NCI-H1417 (cell line): ENCODE measurements at places on chromosomes 16 and 17.
A peak's percentile ranks its signal among the peaks of the same experiment; 100 is the strongest.

DNA sequence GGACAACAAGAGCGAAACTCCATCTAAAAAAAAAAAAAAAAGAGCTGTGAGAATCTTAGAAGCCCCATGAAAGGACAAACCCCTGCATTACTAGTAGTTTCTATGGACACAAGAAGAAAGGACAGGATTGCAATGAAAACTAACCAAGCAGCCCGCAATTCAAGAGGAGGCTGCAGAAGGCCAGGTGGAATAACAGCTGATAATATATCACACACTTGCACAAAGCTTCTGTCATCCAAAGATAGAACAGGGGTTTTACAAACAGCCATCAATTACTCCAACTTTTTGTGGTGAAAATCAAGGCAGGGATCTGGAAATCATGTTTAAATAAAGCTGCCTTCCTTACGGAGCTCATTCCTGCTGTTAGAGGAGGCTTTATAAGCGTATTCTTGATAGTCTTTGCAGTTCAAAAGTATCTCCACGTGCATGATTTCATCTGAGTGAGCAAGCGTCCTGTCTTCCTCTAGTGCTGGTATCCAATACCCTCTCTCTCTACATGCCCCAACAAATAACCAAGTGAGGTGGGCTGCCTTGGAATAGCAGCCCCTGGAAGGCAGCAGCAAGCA, 23.1 kb upstream of the TMEM94 start:
- no peak for DNase-seq

DNA sequence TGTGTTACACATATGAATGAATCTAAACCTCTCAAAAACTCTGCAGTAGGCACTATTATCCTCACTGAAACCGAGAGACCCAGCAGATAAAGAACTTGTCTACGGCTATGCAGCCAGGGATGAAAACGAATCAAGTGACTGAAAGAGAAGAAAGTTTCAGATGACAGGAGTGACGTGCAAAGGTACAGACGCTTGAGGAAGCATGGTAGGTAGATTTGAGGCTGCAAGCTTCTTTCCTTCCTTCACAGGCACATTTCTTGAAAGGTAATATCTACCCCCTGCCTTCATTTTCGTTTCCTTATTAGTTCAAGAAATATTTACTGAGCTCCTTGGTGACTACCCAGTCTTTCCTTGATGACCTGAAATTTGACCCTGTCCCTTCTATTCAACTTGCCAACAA, 211.5 kb upstream of the AXIN2 start:
- DNase-seq: no peak

- DNase-seq: no peak
Observed at GRCh38 chr17:51407576-51407975, 147.2 kb downstream of the UTP18 start.

- no peak for DNase-seq
Observed at GRCh38 chr17:28956861-28957260, 5.5 kb upstream of the PHF12 start.

GRCh38 chr16:2895813-2896212, 12.8 kb downstream of the FLYWCH2 start:
- no peak for DNase-seq

- no peak for DNase-seq
Observed at GRCh38 chr17:42880776-42881310, 19.8 kb upstream of the G6PC1 start.

DNA sequence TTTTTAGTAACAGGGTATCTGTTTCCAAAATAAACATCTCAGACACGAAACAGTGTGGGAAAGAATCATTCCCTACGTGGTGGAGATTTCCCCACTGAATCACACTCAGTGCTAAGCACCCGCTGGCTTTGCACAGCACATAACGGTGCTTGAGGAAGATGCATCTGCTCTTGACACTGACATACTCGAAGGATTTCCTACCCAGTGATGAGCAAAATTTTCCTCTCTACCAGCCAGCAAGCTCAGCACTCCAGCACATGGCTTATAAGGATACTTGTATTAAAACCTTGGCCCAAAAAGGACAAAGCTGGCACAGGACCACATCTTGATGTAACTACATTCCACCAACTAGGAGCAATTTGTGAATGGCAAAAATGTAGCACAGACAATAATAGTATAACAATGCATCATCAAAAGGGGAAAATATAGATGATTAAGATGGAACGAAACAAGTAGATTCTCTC, 59.0 kb downstream of the ANKFY1 start:
- no peak for DNase-seq

DNA sequence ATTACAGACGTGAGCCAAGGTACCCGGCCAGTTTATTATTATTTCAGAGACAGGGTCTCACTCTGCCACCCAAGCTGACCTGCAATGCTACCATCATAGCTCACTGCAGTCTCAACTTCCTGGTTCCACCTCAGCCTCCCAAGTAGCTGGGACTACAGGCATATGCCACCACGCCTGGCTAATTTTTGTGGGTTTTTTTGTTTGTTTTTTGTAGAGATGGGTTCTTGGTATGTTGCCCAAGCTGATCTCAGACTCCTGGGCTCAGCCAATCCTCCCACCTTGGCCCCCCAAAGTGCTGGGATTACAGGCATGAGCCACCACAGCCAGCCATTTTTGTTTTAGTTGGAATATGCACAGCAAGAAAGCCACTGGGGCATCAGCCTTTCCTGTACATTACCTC, 115.7 kb downstream of the MRM1 start:
- no peak for DNase-seq

DNA sequence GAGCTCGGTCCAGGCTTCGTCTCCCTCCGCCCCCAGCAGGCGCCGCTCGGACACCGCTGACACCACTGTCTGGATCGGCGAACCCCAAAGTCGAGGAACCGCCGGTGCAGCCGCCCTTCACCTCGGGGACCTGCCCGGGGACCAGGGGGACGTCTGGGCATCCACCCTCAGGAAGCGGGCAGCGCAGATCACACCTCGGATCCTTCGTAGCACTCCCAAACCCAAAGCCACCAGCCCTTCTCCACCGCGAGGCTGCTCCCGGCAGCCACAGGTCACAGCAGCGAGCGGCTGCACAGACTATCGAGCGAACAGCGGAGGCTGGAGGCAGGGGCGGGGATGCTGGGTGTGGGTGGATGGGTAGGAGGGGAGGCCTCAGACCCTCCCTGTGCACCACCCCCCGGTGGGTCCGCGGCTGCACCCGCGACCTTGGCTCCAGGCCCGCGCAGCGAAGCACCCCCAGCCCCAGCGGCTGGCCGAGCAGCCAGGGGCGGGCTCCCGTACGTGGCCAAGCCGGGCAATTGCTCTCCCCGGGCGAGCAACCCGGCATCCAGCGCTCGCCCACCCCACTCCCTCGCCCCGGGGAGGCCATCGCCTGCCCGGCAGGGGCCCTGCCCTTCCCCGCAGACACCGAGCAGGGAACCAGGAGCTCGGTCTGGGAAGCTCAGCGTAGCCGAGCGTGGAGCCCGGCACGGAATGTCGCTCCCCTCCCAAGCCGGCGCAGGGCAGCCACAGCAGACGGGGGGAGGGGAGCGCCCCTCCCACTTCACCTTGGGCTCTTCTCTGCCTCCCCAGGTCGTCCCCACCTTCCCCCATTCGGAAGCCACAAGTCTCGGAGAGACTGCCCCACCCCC, 1.0 kb downstream of the SDK2 start:
- peak; percentile 89 for DNase-seq

- DNase-seq: peak; percentile 24
Observed at GRCh38 chr17:4980644-4981216, 6.7 kb downstream of the CAMTA2 start.

DNA sequence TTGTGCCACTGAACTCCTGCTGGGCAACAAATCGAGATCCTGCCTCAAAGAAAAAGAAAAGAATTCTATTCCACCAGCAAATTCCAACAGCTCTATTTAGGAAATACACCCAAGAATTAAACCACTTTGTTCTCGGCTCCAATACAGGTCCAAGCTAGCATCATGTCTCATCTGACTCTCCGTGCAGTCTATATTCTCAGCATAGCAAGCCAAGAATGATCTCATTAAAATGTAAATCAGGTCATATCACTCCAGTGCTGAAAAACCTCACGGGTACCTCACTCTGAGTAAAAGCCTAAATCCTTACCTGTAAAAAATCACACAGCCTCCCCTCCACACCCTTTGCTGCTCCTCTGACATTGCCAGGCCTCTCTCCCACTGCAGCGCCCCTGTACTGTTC, 23.9 kb downstream of the UBE2G1 start:
- no peak for DNase-seq

GRCh38 chr17:76497699-76497978, 3.6 kb downstream of the RHBDF2 start:
- no peak for DNase-seq

GRCh38 chr17:73096211-73096610, 3.7 kb upstream of the SLC39A11 start:
- DNase-seq: no peak

DNA sequence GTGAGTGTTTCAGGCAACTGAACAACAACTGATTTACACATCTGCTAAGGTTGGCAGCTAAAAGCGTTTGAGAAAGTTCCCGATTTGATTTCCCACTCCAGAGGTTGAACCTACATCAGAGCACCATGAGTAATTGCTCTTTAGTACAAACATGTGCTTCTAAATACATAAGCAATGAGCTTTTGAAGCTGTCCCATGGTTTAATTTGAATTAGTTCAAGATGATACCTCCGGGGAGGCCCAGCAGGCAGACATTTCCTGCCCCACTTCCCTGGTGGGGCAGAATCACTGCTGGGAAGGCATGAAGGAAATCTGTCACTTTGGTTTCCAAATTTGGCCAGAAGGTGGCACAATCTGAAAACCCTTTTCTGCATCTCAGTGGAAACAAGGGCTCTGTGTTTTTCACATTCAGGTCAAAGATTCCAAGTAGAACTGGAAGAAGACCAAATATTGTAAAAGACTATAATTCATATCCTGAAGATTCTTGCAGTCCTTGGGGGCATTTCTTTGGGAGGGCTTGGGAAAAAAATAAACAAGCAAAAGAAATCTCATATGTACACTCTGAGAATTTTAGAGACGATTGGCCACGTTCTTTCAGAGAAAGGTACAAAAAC, 176.2 kb upstream of the FAM20A start:
- peak; percentile 81 for DNase-seq

- no peak for DNase-seq
Observed at GRCh38 chr16:68475071-68475470, 26.8 kb upstream of the SMPD3 start.

DNA sequence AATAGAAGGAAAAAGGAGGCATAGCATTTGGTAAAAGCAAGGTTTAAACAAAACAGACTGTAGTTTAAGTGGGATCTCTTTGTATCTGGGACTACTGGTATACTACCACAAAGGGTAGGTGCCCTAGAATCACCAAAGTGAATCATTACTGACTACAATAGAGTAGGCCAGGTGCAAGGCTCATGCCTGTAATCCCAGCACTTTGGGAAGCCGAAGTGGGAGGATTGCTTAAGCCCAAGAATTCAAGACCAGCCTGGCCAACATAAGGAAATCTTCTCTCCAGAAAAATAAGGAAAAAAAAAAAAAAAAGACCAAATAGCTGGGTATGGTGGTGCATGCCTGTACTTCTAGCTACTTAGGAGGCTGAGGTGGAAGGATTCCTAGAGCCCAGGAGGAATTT, 60.8 kb upstream of the CORO6 start:
- no peak for DNase-seq

- no peak for DNase-seq
Observed at GRCh38 chr16:4323071-4323844, 7.4 kb downstream of the GLIS2 start.

DNA sequence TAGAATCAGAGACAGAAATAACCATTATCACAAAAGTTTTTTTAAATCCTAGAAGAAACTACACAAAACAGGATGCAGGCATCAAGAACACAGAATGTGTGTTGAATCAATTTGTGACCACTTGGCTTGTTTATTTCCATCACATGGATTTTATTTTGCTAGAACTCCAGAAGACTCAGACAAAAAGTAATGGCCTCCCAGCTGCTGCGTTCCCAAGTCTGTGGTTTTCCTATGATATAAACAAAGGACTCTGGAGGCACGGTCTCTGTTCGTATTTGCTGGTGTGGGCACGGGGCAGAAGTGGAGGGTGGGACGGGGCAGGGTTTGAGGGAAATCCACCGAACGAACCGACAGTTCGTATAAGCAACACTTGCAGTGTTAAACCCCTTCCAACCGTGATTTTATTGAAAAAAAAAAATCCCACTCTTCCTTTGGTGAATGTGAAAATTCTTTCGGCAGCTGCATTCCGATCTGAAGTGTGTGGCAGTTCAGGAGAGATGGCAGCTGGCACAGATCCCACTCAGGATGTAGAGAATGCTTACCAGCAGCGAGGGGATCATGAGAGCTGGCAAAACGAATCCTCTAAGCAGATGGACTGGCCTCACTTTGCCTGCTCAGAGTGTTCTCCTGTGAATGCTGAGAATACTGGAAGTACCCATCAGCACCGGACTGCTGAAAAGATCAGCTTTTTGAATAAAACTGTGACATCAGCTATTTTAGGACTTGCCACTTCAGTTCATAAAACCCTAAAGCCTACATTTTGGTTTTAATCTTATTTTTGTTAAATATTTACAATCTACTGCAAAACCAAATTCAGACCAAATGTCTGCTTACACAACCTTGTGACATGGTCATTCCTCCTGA, 165.2 kb downstream of the VPS53 start:
- no peak for DNase-seq

DNA sequence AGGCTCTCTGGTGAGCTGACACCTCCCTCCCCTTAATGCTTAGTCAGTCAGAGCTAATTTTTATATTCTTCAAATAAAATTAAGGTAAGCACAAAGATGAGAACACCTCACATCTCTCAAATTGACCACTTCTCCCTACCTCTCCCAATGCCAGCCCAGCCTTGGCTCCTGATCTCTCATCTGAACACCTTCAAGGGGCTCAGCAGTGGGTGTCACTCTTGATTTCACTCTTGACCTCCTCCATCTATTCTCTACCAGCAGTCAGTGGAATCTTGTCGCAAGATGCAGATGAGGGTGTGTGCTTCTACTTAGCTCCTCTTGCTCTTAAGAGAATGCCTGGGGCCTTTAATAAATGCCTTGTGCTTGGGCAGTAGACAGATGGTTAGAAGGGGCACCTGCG, 309.0 kb upstream of the IRX3 start:
- peak; percentile 9 for DNase-seq

- no peak for DNase-seq
Observed at GRCh38 chr17:68238164-68238870, 9.5 kb upstream of the AMZ2 start.

DNA sequence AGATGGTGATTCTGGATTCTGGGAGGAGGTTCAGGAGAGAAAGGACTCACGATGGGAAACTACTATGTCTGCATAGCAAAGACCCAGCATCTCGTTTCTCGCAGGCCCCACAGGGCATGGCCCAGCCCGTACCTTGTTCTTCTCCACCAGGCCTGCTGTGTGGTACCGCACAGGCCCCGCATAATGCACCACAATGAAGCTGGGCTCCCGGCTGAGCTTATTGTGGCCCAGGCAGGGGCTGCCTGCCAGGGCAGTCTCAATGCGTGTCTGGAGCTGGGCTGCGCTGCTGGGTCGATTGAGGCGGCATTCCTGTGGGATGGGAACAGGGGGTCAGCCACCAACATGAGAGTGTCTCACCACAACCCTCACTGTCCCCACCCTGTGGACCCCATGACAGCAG, 20.4 kb downstream of the ZNHIT3 start:
- no peak for DNase-seq

GRCh38 chr16:61237884-61238485, 798.3 kb downstream of the CDH8 start:
- no peak for DNase-seq
